Peyer's patch (tissue), 4 donors: ENCODE measurements at places on chromosomes 6 and 20. TPM values are rescaled to one million over a fixed set of nuclear protein-coding genes. Genes with fewer than 3 reads are reported as not detected.
A peak's percentile ranks its signal among the peaks of the same experiment; 100 is the strongest.

OTOR gene
- total RNA-seq, result not detected

DNA sequence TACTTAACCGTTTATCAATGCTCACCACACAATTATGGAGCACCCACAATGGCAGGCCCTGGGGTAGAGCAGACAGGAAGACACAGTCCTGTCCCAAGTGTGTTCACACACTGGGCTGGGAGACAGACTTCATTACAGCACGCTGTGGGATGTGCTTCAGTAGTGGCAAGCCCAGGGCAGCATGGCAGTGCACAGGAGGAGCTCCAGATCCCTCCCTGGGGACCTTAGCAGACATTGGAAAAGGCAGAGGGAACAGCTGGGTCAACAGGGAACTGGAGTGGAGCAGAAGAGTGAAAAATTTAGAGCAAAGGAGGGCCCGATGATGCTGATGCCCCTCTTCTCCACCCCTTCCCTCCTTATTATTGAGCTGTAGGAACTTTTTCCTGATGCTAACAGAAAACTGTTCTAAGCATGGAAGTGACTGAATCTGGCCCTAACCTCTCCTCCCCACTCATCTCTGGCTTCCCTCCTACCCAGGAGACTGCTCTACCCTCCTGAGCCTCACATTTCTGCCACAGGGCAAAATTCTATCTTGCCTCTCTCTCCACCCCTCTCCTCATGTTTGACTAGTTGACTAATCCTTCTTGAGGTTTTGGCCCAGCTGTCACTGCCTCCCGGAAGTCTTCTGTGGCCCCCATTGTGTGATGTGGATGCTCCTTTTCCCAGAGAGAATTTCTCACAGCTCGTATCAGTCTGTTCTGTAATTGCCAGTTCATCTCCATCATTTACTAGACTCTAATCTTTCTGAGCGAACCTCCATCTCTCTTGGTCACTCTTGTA, 41.3 kb upstream of the NOP56 start:
- no peak for DNase-seq

EYS gene
- not detected for total RNA-seq

DNA sequence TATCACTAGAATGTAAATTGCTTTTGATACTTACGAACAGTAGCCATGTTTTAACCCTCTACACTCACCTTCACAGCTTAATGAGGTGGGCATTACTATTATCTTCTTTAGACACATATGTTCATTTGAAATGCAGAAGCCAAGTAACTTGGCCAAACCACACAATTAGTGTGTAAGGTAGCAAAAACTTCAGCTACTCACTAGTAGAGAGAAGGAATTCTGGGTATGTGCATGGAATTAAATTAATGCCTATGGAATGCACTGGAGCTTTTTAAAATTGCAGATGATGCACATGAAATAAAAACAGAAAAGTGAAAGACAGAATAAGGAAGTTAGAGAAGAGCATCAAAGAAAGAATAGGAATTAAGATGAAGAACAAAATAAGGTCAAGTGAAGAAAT, 494.0 kb downstream of the ADGRB3 start:
- no peak for DNase-seq

GRCh38 chr6:4907602-4908001, 96.2 kb downstream of the RPP40 start:
- no peak for DNase-seq

DNA sequence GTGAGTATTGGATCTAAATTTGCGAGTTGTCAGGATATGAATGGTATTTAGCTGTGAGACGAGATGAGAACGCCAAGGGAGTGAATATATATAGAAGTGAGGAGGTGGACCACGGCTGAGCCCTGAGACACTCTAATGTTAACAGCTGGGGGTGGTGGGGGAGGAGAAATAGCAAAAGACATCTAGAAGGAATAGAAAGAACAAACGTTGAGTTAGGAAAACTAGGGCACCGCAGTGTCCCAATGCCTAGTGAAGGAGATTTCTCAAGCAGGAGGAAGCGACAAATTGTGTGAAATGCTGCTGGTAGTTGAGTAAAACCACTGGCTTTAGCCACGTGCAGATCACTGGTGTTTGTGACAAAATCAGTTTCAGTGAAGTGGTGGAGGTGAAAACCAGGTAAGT, 56.9 kb downstream of the CD164 start:
- no peak for DNase-seq

GRCh38 chr6:30884521-30885480, 482 bp downstream of the DDR1 start:
- DNase-seq, result peak; percentile 75

GRCh38 chr6:12163149-12163548, 127.0 kb upstream of the EDN1 start:
- peak; percentile 35 for DNase-seq

- DNase-seq, result no peak
Measured at GRCh38 chr6:46876126-46876525, 45.6 kb downstream of the ADGRF5 start.

- no peak for DNase-seq
Measured at GRCh38 chr6:26224940-26225847, 138.0 kb downstream of the HFE start.

- no peak for DNase-seq
Measured at GRCh38 chr6:152057832-152058498, 250.5 kb downstream of the ESR1 start.

DNA sequence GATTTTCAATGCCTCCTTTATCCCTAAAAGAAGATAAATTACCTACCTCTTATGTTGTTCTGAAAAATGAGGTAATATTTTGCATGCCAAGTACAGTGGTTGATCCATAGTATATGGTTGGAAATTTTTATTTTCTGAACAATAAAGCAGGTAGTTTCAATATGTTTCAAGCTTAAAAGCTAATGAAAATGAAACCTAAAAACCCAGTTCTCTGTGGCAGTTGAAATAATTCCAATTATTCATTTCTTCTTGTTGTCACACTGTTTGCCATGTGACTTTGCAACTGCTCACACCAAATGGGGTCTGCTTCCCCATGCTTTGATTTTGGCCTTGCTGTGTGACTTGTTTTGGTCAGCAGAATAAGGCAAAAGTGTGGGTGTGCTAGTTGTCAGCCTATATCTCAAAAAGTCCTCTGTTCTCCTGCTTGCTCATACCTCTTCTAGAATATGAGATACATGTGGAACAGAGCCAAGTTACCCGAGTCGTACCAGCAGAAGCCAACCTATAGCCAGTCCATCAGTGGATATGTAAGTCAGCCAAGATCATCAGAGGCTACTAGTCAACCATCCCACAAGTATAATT, 197.2 kb upstream of the THEMIS start:
- no peak for DNase-seq

- no peak for DNase-seq
Measured at GRCh38 chr20:43444107-43444506, 13.6 kb upstream of the SRSF6 start.

COL11A2 gene
- 0.54 TPM for total RNA-seq

DNA sequence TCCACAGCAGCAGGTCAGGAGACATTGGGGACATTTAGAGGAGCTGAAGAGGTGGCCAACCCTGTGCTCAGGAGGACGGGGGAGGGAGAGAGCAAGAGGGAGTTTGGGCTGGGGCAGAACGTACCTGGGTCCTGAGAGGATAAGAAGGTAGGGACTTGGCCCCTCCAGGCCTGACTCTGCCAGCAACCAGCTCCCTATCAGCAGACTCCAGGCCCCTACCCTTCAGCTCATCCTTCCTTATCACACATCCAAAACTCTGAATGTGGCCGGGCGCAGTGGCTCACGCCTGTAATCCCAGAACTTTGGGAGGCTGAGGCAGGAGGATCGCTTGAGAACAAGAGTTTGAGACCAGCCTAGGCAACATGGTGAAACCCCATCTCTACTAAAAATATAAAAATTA, 5.0 kb downstream of the STMN3 start:
- no peak for DNase-seq

ZNF334 gene
- 5.0 TPM for total RNA-seq

GRCh38 chr6:84242265-84242664, 14.8 kb upstream of the CEP162 start:
- no peak for DNase-seq

- no peak for DNase-seq
Measured at GRCh38 chr20:3847429-3847940, 851 bp downstream of the MAVS start.

TAAR9 gene
- total RNA-seq, result not detected

GRCh38 chr20:5173751-5174150, 46.9 kb downstream of the CDS2 start:
- DNase-seq, result no peak

GRCh38 chr6:25173951-25174474, 105.2 kb upstream of the CARMIL1 start:
- no peak for DNase-seq

- DNase-seq, result no peak
Measured at GRCh38 chr20:20710443-20711315, 1.8 kb downstream of the RALGAPA2 start.

DNA sequence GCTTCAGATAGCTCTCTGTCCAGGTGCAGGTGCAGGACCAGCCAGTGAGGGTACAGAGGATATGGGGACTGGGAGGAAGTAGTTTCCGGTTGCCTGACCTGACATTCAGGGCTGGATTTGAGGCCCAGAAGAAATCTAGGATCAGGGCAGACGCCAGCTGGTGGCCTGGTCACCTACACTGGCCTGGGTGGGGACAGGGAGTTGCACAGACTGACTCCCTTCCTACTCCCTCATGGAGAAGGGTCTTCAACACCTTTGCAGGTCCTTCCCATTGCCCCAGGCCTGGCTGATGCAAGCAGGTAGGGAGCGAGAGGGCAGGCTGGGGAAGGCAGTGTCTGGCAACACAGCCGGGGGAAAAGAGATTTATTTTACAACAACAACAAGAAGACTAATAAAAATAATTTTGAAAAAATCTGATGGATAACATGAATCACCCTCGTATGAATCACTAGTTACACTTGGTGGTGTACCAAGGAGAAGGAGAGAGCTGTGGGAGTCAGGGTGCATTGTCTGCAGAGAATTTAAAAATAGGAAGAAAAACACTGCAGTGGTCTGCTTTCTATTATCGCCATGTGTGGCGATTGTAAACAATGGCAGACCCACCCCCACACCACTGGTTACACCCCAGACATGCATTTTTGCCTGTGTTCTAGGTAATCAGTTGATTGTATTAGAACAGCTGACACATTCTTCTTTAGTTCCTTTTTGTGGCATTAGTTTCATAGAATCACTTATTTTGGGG, 62.3 kb upstream of the SNX9 start:
- no peak for DNase-seq

- DNase-seq, result peak; percentile 29
Measured at GRCh38 chr20:3092611-3093379, 8.3 kb upstream of the AVP start.

- no peak for DNase-seq
Measured at GRCh38 chr6:68008445-68008844, 626.6 kb upstream of the ADGRB3 start.

DNA sequence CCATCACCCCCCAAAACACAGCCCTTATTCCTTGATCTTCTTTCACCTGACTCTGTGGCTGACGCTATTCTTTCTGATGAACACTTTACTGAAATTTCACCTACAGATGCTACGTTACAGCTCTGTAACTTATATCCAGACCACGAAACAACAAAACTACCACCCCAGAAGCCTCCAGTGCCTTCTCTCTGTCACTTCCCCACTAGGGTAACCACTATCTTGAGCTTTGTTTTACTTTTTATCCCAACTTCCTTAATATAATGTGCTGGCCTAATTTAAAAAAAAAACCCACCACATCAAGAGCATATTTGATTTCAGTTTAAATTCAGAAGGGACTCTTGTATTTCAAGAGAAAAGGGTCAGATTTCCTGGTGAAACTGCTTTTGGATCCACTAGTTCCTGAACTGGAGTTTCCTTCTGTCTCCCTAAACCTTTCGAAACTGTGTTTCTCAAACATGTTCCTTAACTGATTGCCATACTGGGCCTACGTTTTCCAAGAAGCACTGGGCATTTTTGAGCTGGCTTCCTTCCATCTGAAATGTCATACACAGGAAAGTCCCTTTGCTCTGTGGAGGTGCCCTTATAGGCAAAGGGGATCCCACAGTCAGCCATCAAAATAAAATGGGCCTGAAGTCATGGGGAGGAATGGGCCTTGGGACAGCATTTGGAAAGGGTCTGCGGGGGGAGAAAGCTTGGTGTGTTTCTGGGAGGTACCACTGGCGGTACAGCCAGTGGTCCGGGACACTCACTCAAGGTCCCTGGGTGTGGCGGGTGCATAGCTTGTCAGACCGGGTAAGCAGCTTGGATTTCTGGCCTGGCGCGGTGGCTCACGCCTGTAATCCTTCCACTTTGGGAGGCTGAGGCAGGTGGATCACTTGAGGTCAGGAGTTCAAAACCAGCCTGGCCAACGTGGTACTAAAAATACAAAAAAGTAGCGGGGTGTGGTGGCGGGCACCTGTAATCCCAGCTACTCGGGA, 25.8 kb upstream of the RTF2 start:
- DNase-seq, result no peak

DNA sequence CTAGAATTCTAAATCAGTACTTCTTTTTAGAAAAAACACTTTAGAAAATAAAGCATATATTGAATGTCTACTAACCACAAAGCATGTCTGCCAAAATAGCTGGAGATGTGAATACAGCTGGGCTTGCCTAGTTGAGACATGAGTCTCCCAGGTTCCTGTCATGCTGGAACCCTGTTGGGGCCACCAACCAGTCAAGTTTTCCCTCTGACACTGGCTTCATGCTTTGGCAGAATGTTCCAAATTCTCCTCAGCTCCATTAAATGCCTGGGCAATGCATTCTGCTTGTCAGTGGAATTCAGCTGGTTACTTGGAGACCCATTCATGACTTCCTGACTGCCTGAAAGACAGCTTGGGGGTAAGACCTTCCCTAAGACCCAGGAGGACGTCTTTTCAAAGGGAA, 87.2 kb downstream of the PRND start:
- no peak for DNase-seq

GRCh38 chr6:85432554-85432953, 17.3 kb upstream of the NT5E start:
- no peak for DNase-seq
